Suprapubic skin (tissue), 4 donors: ENCODE measurements at places on chromosomes 12 and 14.

- no peak for DNase-seq
Observed at GRCh38 chr12:76670776-76671175, 93.1 kb upstream of the ZDHHC17 start.

GRCh38 chr12:114733919-114734318, 49.9 kb upstream of the TBX3 start:
- no peak for DNase-seq

DNA sequence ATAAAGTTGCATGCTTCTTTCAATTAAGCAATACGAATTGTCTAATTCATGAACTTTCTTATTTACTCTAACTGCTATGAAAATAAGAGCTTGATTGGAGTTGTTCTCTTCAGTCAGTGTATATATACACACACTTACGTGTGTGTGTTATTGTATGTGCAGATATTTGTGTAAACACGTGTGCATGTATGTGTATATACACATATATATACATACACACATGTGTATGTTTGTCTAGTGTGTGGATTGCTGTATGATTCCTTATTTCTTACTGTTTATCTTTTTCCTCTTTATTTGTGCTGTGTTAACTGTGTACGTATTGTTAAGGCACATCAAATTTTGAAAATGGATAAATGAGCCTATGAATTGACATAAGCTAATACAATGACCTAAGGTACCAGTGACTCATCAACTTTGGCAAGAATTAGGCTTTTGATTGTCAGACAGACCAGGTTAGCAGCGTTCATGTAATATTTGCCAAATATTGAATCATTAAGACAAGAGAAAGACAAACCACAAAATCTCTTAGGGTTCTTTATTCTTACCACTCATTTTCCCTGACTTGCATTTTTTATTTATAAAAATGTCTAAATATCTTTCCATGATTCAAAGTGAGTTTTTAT, 423.9 kb downstream of the SOX5 start:
- DNase-seq: no peak

DNA sequence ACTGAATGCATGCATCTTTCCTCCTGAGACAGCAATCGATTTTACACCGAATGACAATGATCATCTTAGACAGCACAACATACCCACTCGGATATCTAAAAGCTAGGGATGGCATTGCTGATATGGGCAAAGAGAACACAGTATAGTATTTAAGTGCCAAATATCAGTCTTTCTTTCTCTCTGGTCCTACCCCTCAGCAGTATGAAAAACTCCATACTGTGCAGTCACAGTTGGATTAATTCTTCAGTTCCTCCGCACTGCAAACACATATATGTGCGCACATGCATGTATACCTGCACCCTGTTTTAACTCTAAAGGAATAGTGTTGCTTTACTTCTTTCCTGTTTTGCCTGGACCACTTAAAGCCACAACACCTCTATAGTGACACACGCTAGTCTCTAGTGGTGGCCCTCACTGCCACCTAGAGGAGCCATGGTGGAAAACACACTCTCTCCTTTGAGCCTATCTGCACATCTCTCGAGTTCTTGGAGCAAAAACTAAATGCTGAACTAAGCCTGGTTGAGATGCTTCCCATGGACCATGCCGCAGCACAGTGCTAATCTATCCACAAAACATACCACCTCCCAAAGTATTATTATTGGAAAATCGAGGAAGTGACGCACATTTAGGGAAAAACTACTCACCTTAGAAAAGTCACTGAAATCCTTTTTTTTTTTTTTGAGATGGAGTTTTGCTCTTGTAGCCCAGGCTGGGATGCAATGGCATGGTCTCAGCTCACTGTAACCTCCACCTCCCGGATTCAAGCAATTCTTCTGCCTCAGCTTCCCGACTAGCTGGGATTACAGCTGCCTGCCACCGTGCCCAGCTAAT, 11.9 kb downstream of the TMEM52B start:
- DNase-seq: no peak

DNA sequence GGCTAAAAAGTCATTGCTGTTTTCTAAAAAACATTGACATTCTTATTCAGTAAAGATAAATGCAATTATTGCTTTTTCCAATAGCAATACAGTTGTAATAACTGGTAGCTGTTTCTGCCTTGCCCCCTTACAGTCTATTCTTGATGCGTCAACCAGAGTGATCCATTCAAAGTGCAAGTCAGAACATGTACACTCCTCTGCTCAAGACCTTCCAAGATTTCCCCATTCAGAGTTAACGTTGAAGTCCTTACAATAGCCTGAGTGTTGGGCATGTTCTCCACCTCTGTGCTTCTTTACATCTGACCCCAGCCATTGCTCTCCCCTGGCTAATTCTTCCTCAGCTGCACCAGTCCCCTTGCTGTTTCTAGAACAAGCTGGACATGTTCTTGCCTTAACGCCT, 24.3 kb downstream of the VRK1 start:
- DNase-seq: no peak

DNA sequence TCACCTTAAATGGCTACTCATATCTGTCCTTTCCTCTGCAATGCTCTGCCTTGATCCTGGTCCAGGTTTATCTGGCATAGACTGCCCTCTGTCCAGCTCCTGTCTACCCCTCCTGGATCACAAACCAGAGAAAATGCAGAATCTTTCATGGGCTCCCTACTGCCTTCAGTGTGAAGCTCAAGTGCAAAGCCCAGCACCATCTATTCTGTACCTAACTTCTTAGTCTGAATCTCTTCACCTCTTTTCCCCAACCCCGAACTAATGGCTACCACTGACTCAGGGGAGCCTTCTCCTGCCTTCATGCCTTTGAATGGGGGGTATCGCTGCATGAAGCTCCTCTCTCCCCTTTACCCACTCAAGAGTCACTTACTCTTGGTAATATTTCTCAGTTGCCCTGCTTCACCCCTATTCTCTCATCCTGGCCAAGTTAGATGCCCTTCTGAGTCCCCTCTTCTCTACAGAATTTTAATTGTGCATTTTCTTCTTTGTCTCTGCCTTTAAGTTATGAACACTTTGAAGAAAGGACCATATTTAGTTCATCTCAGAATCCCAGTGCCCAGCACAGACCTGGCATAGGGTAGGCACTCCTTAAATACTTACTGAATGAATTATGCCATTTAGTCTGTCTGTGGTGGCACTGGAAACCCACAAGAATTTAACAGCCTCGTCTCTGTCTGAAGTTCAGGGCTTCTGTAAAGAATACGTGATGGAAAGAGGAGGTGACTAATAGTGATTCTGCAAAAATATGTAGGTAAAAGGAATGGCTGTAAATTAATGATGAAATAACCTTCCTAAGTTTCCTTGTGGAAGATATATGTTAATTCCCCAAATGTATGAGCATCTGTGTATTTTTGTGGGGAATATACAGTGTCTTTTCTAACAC, 191.3 kb upstream of the AMIGO2 start:
- no peak for DNase-seq

- no peak for DNase-seq
Observed at GRCh38 chr12:62332598-62332997, 72.4 kb downstream of the USP15 start.

- no peak for DNase-seq
Observed at GRCh38 chr12:24500421-24500820, 448.5 kb downstream of the BCAT1 start.

DNA sequence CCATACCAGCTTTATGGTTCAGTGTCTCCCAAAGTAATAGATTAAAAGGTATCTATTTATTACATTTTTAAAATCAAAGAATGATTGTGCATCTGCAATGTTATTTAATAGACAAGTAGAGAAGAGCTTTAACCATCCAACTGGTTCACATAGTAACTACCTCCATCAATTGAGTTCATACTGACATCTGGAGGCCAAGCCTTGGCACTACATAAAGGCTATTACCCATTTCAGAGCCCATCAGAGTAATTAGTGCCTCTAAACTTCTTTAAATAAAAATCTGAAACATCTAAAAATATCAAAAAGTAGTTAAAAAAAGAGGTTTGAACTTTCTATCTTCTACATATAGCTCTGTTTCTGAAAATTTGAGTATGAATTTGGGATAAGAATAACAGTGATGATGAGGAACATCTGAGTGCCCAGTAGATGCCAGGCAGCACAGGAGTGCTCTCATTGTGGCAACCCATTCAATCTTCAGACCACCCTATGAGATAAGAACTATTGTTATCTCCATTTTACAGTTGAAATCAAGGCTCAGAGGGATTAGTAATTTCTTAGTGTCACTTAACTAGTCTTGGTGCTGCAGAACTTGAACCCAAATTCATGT, 132.9 kb upstream of the DAAM1 start:
- no peak for DNase-seq

DNA sequence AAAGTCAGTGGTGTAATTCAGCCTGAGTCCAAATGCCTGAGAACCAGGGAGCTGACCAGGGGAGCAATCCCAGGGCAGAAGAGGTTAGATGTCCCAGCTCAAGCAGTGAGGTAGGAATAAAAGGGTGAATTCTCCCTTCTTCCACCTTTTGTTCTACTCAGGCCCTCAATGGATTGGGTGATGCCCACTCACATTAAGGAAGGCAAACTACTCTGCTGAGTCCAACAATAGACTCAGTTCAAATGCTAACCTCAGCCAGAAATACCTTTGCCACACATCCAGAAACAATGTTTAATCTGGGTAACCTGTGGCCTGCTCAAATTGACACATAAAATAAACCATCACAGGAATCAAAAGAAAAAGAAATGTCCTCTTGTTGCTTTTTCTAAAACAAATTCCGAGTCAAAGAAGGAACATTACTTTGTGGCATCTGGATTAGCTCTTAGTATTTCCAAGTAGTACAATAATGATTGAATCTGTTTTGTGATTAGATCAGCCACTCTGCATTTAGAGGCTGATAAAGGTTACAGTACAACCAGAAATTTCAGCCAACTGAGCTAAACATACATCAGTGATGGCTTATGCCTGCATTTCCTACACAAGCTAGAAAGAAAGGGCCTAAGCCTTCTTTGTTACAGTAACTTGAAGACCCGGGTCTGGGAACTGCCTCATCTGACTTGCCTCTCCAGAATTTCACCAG, 43.6 kb upstream of the TRIM9 start:
- DNase-seq: no peak

DNA sequence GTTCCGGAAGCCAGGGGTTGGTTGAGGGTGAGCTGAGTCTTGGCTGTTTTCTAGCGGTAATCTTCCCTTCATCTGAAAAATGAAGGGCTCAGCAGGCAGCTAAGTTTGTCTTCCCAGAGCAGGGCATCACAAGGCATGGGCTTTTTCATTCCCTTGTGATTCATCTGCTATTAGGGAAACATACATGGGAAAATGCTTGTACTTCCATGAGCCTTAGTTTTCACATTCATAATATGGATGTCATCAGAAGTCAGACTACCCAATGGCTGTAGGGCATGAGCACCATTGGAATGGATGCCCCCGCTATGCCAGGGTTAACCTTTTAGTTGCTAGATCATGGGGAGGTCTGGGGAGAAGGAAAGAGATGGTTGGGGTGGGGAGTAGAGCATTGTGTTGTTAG, 18.7 kb downstream of the HELB start:
- DNase-seq: no peak
